Immature natural killer cell (primary cell): ENCODE measurements at places on chromosomes 16 and 17.

- H3K27me3 ChIP-seq = no peaks in the 10 kb centered on the region
- no peaks in the 10 kb centered on the region for H3K4me1 ChIP-seq
- no peak for DNase-seq
- no peaks in the 10 kb centered on the region for H3K36me3 ChIP-seq
- H3K4me3 ChIP-seq = no peak overlapping the region
- no peak overlapping the region for H3K27ac ChIP-seq
Measured at GRCh38 chr17:53191878-53192277, 630.8 kb upstream of the KIF2B start.

DNA sequence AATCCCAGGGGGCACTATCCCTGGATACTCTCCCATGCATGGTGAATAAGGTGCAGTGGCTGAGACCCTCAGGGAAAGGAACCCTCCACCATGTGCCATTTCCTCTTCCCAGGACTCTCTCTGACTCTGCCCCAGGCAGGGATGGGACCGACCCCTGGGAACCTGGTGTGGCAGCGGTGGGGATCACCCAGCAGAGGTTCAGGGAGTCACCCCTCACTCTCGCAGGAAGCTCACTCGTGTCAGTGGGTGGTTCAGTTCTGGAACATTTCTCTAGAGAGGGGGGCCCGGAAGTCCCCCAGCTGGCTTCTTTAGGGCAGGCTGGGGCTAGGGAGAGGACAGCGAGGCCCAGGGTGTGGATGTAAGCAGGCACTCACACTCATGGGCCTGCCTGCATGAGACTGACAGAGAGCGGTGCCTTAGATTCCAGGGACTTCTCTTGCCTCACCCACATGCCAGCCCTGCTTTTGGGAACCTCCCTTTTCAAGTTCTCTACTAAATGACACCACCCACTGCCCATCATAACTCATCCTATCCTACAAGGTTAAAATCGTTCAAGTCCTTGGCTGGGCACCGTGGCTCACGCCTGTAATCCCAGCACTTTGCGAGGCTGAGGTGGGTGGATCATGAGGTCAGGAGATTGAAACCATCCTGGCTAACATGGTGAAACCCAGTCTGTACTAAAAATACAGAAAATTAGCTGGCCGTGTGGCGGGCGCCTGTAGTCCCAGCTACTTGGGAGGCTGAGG lies 109.7 kb upstream of the SDK2 start:
- no peak for DNase-seq
- no peaks in the 10 kb centered on the region for H3K36me3 ChIP-seq
- H3K27me3 ChIP-seq = peaks cover 2% of the 10 kb centered on the region
- H3K4me3 ChIP-seq = no peak overlapping the region
- peaks cover 7% of the 10 kb centered on the region for H3K4me1 ChIP-seq

DNA sequence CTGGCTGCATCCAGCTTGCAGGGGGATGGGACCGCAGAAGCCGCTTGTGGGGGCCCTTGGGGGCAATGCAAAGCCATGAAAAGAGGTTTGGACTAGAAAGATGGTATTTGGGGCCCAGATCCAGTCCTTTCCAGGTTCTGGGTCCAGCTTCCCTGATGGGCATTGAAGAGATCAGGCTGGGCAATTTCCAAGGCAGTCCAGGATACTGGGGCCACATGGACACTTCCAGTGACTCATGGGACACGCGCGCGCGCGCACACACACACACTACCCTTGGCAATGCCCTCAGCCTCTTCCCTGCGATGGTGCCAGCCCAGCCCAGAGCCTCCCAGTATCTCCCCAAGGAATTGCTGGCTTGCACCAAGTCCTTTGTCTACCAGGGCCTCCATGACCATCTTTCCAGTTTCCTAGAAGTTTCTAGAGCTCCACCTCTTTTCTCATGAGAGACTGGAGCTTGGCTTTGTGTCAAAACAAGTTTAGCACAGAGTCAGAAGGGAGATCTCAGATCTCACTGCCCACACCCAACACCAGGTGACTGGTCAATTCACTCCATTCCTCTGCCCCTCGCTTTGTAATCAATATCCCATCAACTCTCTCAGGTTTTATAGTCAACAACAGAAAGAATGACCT lies 44.3 kb downstream of the WNT3 start:
- no peak overlapping the region for H3K27ac ChIP-seq
- H3K4me3 ChIP-seq = peak overlapping the region; percentile 7
- peaks cover 29% of the 10 kb centered on the region for H3K4me1 ChIP-seq
- no peaks in the 10 kb centered on the region for H3K36me3 ChIP-seq

DNA sequence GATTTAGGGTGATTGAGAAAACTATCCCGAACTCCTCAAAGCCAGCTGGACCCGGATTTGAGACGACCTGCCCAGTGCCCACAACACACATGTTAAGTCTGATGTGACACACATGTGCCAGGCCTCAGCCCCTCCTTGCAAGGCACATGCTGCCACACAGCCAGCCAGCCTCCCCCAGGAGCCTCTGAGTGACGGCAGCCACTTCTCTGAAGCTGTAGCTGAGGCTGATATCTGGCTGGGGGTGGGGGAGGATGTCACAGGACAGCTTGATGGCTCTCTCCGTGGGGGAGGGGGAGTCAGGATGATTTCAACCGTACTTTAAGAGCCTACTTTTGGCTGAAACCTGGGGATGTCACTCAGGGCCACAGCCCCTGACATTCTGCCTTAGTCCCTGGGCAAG lies 40.9 kb downstream of the SRCIN1 start:
- no peaks in the 10 kb centered on the region for H3K36me3 ChIP-seq
- DNase-seq = no peak
- no peak overlapping the region for H3K27ac ChIP-seq
- peaks cover 43% of the 10 kb centered on the region for H3K27me3 ChIP-seq
- H3K4me1 ChIP-seq = peaks cover 6% of the 10 kb centered on the region

DNA sequence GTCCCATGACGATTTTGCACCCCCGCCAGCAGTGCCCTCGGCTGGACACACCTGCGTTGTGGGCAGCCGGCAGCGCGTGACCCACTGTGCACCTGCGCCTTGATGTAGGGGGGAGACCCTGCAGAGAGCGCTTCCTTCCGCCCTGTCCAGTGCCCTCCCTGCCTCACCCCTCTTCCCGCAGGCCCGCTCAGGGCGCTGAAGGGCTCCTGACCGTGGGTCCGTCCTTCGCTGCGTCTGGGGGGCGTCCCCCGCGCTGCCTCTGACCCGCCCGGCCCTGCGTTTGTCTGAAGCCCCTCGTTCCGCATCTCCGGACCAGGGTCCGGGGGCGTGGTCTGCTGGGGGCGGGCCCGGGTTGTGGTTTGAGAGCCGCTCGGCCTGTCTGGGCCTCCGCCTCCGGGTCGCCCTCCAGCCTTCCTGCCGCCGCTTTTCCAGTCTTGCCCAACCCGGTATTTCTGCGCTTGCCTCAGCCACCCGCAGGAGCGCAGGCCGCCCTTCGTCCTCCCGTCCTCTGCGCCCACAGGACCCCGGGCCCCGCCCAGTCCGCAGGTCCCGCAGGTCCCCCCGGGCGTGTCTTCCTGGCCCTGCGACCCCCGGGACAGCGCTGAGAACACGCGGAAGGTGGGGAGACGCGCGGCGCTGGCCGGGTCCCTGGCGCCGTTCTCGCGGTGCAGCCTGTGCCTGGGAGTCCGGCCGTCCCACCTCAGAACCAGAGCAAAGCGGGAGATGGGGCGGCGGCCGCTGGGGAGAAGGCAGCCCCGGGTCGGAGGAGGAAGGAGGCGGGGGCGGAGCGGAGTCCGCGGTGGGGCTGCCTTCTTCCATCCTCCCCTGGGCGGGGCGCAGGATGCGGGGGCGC lies 4.0 kb upstream of the IL17C start:
- peaks cover 4% of the 10 kb centered on the region for H3K36me3 ChIP-seq
- peaks cover 42% of the 10 kb centered on the region for H3K27me3 ChIP-seq
- peak overlapping the region; percentile 92 for H3K27ac ChIP-seq
- H3K4me3 ChIP-seq = peak overlapping the region; percentile 75
- peak; percentile 82 for DNase-seq

DNA sequence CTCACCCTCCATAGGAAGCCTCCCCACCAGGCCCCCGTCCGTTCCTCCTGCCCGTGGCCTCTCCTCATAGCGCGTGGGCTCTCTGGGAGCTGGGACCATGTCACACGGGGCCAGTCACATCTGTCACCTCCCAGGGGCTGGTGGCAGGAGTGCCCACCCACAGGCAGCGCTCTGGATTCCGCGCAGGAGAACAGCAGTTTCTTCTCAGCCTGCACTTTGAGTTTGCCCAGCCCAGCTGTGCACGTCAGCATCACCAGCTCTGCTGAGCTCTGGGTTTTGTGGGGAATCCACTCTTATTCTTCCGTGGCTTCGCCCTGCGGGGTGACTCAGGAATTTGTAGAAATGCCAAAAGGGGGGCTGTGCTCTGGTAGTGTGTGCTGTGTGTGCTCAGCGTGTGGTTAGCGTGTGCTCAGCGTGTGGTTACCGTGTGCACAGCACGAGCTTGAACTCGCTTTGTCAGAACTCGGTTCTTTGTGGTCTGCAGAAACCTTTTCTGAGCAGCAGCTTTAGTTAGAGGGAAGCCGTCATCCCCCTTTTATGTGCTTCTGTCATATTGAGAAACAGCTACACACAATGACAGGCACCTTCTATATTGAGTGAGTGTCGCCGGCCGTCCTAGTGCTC lies 3.2 kb downstream of the ACSF3 start:
- H3K36me3 ChIP-seq = peaks cover 4% of the 10 kb centered on the region
- DNase-seq = peak; percentile 68
- H3K27me3 ChIP-seq = peaks cover 37% of the 10 kb centered on the region
- H3K4me3 ChIP-seq = peak overlapping the region; percentile 33
- peaks cover 77% of the 10 kb centered on the region for H3K4me1 ChIP-seq

GRCh38 chr16:2035431-2036199 lies 8.9 kb downstream of the NHERF2 start:
- no peak overlapping the region for H3K27ac ChIP-seq
- H3K27me3 ChIP-seq = peaks cover 7% of the 10 kb centered on the region
- H3K4me3 ChIP-seq = no peak overlapping the region
- DNase-seq = no peak

GRCh38 chr16:59878999-59879398 lies 1144.9 kb upstream of the GOT2 start:
- H3K27me3 ChIP-seq = no peaks in the 10 kb centered on the region
- no peaks in the 10 kb centered on the region for H3K36me3 ChIP-seq
- DNase-seq = no peak

DNA sequence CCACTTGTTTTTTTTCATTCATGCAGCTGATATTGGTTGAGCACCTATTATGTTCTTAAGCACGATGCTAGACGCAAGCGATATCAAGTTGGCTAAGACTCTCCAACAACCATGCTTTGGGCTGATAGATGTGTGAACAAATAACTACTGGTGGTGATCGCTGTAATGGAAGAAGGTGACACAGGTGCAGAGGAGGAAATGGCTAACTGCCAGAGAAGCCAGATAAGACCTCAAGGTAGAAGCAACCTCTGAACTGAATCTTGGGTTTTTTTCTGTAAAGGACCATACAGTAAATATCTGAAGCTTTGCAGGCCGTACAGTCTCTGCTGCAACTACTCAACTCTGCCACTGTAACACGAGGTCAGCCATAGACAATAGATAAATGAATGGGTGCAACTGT lies 97.9 kb downstream of the C17orf67 start:
- DNase-seq = no peak
- H3K4me1 ChIP-seq = peaks cover 19% of the 10 kb centered on the region
- peaks cover 3% of the 10 kb centered on the region for H3K27me3 ChIP-seq
- no peak overlapping the region for H3K27ac ChIP-seq
- H3K36me3 ChIP-seq = no peaks in the 10 kb centered on the region
- H3K4me3 ChIP-seq = no peak overlapping the region

DNA sequence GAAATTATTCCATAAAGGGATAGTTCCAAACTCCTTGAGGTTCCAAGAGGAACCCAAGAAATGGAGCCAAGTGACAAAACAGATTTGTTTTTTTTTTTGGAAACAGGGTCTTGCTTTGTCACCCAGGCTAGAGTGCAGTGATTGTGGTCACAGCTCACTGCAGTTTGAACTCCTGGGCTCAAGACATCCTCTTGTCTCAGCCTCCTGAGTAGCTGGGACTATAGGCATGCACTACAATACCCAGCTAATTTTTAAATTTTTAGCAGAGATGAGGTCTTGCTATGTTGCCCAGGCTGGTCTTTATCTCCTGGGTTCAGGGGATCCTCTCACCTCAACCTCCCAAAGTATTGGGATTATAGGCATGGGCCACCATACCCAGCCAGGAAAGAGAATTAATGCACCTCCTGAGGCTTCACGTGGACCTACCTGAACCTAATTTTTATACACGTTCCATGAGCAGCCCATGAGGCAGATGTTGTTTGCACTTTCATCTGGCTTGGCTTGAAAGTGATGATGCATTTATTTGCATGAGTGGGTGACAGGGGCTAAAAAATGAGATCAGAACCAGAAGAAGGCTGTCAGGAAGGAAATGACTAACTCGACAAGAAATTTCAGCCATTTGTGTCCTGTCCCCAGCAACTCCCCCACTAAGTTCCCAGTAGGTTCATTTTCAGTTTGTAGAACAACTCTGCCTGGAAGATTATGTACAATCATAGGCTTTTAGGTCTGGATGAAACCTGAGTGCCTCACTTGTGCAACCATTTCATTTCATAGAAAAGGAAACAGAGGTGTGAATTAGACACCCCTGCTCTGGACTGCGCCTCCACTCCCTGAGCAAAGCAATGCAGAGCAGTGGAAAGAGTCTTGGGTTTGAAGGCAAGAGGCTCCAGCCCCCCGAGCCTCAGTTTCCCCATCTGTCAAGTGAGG lies 10.3 kb upstream of the IRF8 start:
- H3K4me3 ChIP-seq = peak overlapping the region; percentile 71
- H3K27ac ChIP-seq = peak overlapping the region; percentile 72
- H3K4me1 ChIP-seq = peaks cover 32% of the 10 kb centered on the region
- H3K27me3 ChIP-seq = peaks cover 2% of the 10 kb centered on the region
- DNase-seq = peak; percentile 62

- H3K27ac ChIP-seq = peak overlapping the region; percentile 84
- DNase-seq = no peak
- H3K4me3 ChIP-seq = peak overlapping the region; percentile 84
- peaks cover 22% of the 10 kb centered on the region for H3K4me1 ChIP-seq
Measured at GRCh38 chr17:45018514-45018847, 33.0 kb downstream of the DCAKD start.

DNA sequence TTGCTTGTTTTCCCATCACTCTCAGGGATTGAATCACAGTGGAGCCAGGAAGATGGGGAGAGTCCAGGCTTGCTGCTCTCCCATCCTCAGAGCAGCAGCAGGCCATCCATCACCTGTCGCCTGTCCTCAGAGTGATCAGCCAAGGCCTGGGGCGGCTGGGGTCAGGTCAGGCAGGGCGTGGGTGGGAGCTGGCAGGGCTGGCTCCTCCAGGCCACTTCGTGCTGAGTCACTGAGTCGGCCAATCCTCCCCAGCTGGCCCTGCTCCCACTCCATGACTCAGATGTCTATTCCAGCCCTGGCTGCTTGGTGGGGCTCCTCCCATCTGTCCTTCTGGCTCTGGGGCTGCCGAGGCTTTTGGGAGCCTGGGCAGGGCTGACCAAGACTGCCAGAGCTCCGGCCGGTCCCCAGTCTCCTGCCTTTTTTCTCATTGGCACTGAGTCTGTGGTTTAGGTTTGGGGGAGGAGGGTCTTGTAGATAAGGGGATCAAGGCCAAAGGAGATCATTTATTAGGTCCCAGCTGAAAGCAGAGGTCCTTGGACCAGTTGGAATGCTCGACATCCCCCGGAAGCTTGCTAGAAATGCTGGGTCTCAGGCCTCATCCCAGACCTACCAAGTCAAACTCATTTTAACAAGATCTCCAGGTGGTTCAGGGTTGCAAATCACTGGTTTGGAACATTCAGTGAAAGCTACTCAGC lies 72.7 kb downstream of the ABCC1 start:
- H3K4me3 ChIP-seq = no peak overlapping the region
- peaks cover 4% of the 10 kb centered on the region for H3K4me1 ChIP-seq
- no peak overlapping the region for H3K27ac ChIP-seq
- no peaks in the 10 kb centered on the region for H3K27me3 ChIP-seq
- no peak for DNase-seq
- peaks cover 23% of the 10 kb centered on the region for H3K36me3 ChIP-seq

- H3K36me3 ChIP-seq = no peaks in the 10 kb centered on the region
- H3K27me3 ChIP-seq = peaks cover 1% of the 10 kb centered on the region
- no peak overlapping the region for H3K27ac ChIP-seq
- DNase-seq = no peak
Measured at GRCh38 chr16:77219437-77219836, 20.2 kb downstream of the SYCE1L start.
